Endothelial cell of coronary artery (primary cell): ENCODE measurements at places on chromosomes 7 and 10. TPM values are rescaled to one million over a fixed set of nuclear protein-coding genes. Genes with fewer than 3 reads are reported as not detected.

HOXA7 gene
- 0.45 and 1.0 TPM in 2 replicates for total RNA-seq

PKD2L1 gene
- total RNA-seq, result not detected in 2 replicates

FMC1 gene
- total RNA-seq, result 6.1 and 9.4 TPM in 2 replicates

PAX2 gene
- not detected in 2 replicates for total RNA-seq

MLXIPL gene
- total RNA-seq, result not detected in 2 replicates

ZNF32 gene
- 21.0 and 29.2 TPM in 2 replicates for total RNA-seq

CWF19L1 gene
- total RNA-seq, result 25.0 and 30.8 TPM in 2 replicates
